ENCODE measurements at places on chromosomes 11 and 22.
A peak's percentile ranks its signal among the peaks of the same experiment; 100 is the strongest.

DNA sequence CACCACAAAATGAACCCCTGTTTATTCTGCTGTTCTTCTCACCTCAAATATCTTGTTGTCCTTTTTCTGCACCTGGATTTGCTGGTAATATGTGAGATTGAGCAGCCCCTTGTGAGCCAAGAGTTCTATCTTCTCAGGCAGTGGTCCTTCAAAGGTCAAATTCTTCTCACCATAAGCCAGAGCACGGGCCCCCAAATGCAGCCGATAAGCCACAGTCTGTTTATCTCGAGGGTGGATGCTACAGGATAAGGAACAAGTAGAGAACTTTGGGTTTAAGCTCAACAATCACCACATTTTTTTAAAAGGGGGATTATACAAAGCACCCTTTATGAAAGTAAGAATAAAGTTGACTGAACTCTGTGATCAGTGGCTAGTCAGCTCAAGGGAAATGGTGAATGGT lies 15.8 kb downstream of the TBRG1 start:
- DNase-seq: no peak

GRCh38 chr22:33271390-33272161 lies 213.4 kb upstream of the SYN3 start:
- DNase-seq: no peak

GRCh38 chr11:114157476-114158050 lies 98.1 kb downstream of the ZBTB16 start:
- DNase-seq: no peak

GRCh38 chr22:20852076-20852475 lies 6.5 kb downstream of the PI4KA start:
- DNase-seq: no peak

DNA sequence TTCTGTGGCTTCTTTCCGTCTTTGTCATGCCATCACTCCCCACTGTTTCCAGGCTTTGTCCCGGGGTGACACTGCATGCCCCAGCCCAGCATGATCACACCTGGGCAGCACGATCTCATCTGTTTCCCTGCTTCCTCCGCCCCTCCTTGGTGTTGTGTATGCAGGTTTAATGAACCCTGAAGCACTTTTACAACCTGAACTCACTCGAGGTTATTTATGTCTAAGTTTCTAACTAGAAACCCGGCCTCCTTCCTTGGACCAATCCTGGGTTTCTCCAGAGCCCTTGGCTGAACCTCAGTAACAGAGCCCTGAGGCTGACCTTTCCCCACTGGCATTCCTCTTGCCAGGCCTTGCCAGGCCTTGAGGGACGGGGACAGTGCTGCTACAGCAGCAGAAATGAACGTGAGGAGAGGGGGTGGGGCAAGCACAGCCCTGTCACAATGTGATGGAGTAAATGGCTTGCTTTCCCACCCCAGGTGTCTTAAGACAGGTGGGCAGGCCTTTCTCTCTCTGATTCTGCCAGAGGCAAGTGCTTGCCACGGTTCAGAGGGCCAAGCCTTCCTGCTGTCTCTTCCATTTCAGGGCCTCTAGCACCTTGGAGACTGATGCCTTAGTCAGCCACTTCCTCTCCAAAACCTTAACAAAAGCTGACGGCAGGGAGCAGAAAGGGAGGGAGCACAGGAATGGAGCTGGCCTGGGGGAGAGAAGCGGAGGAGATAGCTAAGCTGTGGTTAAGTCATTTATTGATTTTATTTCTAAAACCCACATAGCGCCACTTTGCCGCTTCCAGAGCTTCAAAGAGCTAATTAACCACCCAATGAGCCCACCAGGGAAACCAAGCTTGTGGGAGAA lies 3.1 kb upstream of the PYGM start:
- peak; percentile 31 for DNase-seq

GRCh38 chr22:23175817-23176644 lies 4.3 kb upstream of the BCR start:
- DNase-seq: no peak

GRCh38 chr11:131449036-131450019 lies 78.9 kb downstream of the NTM start:
- no peak for DNase-seq

DNA sequence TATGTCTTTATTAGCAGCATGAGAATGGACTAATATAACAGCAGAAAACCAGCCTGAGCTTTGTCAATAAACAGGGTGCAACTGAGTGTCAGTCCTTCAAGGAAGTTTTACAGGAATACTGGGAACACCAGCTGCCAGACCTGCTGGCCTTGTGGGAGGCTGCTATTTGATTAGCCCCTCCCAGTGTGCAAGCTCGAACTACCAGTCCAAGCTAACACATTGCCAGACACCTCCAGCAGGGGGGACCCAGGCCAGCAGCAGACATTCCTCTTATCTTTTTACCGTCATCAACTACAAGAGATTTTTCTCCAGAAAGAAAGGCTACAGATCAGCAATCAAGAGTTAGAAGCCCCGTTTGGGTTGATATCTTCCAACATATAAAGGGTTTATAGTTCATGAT lies 942.8 kb upstream of the TENM4 start:
- no peak for DNase-seq

GRCh38 chr11:126416542-126417090 lies 61.1 kb downstream of the ST3GAL4 start:
- peak; percentile 81 for DNase-seq

- no peak for DNase-seq
Observed at GRCh38 chr11:109421981-109422869, at the start of gene C11orf87. C11orf87 (plus strand) TSS chr11:109422190; CDS start chr11:109423634, 1,444 bp downstream.

- DNase-seq: no peak
Observed at GRCh38 chr22:43479301-43479950, 67.6 kb downstream of the MPPED1 start.

GRCh38 chr11:15233371-15234165 lies 118.8 kb downstream of the INSC start:
- no peak for DNase-seq

Data from stimulated activated naive CD8-positive, alpha-beta T cell treated with anti-CD3 and anti-CD28 coated beads, Interleukin-15, Interleukin-2, amounts not matched to agents 100 U/mL and 50 U/mL, for 24 hours (primary cell).